HT1080 (cell line): ENCODE measurements at places on chromosomes 1 and 21. TPM values are rescaled to one million over a fixed set of nuclear protein-coding genes. Genes with fewer than 3 reads are reported as not detected.

- DNase-seq, result peak; percentile 71
Observed at GRCh38 chr1:29282924-29283803, 46.8 kb downstream of the PTPRU start.

TCEA3 gene
- 1.2 and 1.4 TPM in 2 replicates for total RNA-seq

DNA sequence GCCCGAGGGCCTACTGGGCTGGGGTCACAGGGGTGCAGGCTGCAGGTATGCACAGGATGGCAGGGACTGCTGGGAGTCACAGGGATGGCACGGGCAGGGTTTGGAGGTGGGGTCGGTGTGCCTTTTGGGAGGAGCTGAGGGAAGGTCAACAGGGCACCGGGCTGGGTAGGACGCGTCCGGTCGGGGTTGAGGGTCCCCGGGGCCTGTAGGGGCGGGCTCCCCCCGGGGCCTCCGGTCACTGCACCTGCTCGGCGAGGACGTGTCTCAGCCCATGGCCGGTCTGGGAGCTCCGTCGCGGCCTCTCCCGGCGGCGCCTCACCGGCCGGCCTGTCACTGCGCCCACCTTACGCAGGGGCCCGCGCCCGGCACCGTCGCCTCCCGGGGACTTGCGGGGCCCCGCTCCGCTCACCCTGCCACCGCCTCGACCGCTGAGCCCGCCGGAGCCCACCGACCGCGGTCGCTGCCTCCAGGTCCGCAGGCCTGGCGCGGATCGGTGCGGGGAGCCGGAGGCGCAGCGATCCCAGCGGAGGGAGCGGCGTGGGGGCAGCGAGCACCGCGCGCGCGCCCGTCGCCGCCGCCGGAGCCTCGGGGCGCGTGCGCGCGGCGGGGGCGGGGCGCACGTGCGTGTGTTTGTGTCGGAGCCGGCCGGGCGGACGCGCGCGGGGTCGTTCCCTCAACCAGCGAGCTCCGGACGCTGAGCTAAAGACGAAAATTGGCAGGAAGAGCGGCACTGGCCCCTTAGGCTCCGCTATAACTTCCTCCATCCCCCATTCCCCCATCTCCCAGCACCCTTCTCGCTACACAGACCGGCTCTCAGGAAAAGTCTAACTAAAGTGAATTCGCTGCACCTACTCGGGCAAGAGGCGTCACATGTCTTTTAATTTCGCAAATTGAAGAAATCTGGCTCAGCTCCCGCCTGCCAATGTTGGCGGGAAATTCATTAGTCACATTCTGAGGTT lies at the start of gene AMIGO1:
Gene AMIGO1 (minus strand): TSS at position 552 of the 959 bp plus-strand sequence. CDS start 815 bp downstream, outside the sequence.
- DNase-seq, result peak; percentile 37

TTC39A gene
- not detected in 2 replicates for total RNA-seq

CHI3L1 gene
- total RNA-seq, result 3.3 and 5.7 TPM in 2 replicates

GRCh38 chr21:31667639-31668038 lies 8.1 kb downstream of the SOD1 start:
- DNase-seq, result no peak

ZFYVE9 gene
- total RNA-seq, result 15.5 and 22.5 TPM in 2 replicates

- DNase-seq, result peak; percentile 84
Observed at GRCh38 chr1:203888807-203889251, 27.4 kb downstream of the SNRPE start.

GRCh38 chr21:25188677-25189079 lies 418.6 kb downstream of the MRPL39 start:
- no peak for DNase-seq

DNA sequence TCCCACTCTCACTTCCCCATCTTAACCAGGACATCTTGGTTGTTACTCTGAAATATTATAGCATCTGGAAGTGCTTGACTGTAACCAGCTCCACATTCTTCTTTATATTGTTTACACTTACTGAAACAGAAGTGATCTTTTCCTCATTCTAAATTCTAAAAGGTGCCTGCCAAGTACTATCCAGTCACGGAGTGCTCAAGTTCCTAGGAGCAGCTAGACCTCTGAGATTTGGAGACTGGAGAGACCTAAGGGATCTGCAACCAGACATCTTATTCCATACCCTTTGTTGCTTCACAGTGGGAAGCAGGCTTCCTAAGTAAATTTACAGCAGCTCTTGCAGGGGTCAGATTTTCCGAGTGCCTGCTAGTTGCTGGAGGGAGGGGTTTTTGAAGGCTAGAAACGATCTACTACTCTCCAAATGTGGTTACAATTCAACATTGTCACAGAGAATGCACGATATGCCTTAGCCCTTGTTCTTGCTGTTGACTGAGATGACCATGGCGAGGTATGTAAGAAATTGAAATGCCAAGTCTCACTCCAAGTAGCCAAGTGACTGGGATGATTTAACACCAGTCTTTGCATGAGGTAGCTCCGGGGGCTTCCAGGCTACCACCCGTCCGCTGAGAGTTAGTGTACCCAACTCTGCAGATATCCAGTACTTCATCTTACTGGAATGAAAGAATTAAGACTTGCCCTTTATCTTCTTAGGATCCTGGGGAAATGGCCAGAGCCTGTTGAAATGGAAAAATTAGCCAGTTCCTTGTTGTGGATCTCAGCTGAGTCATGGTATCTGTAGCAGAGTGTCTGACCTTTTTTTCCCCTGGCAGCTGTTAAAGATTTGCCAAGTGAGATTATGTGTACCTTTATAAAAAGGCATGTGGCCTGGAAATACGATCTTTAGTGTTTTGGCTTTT lies 150.8 kb downstream of the MAST2 start:
- DNase-seq, result peak; percentile 47

DNA sequence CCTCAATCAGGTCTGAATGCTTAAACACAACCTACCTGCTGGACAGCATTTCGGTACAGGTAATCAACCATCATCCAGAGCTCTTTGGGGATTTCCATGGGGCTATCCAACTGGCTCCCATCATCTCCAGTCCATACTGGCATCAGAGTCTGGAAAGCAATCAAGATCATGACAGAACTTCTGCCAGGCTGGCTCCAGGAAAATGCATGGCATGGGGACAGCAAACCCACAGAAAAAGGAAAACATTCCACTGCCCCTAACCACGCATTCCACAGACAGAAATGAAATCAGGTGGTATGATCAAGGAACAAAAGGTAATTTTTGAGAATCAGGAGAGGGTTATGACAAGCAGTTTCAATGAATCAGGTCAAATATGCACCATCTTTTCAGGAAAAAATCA lies 9.1 kb upstream of the MTF1 start:
- DNase-seq, result no peak

SNX7 gene
- 30.9 and 36.1 TPM in 2 replicates for total RNA-seq

IL20 gene
- total RNA-seq, result not detected in 2 replicates

DNA sequence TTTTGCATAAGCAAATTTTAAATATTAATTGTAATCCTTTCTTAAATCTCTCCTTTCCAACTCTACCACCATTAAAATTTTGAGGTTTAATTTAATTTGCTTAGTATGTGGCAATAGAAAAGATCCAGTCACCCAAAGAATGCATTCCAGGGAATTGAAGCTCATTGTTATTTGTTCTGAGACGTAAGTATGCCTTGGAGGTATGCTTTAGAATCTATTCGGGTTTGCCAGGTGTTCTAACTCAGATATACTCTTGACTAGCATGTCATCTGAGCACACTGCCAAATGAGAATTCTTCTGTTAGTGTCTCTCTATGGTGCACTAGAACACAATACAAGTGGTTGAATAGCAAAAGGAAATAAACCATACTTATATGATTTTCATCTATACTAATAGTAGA lies 813.6 kb upstream of the ADGRL2 start:
- no peak for DNase-seq

DNA sequence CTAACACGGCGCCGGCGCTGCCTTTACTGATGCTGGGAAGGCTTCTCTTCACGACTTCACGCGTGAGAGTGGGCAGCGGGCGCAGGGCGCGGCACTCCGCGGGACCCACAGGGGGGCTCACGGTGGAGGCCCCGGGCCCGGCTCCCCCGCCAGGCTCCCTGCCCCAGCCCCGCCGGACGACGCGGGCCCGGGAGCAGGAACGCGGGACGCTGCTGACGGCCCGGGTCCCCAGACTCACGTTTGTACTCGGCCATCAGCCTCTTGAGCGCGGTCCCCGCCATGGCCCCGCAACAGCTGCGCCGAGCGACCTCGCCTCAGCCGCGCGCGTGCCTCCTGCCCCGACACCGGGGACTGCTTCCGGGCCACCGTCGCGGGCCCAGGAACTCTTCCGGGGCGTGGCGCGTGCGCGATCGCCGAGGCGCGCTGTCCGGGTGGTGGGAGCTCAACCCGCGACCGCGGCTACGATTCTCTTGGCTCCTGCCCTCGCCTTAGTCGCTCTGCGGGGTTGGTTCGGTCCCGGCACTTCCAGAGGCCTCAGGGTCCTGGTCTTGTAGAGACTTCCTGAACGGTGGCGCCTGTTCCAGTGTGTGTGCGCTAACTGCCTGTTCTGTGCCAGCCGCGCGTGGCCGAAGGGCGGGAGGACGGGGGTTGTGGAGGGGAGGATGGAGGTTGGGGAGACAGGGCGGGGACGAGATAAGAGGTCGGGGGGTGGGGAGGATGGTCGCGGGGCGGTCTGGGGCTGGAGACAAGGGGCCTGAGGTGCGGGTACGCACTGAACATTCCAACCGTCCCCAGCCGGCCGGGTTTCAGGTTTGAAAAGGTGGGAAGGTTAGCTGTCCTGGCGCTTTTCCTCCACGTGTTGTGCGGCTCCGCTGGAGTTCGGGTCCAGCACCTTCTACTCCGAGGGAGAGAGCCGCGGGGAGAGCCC lies at the start of gene UBE2G2:
Gene UBE2G2 (minus strand): TSS at position 353 of the 928 bp plus-strand sequence. CDS start 72 bp downstream, at position 281.
- peak; percentile 74 for DNase-seq

DNA sequence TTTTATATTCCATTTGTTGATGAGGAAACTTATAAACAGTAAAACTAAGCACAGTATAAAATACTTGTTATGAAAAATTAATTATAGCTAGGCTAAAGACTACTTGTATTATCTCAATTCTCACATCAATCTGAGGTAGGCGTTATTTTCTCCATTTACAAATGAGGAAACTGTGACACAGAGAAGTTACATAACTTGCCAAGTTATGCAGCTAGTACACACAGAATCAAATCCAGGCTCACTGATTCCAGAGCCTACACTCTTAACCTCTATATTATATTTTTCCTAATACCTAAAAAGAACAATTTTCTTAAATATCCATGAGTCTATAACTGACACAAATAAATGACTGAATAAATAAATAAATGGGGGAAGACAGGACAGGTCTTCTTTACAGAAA lies 11.2 kb upstream of the VPS45 start:
- DNase-seq, result no peak

- DNase-seq, result peak; percentile 11
Observed at GRCh38 chr1:14778898-14779865, 180.7 kb downstream of the KAZN start.

DNA sequence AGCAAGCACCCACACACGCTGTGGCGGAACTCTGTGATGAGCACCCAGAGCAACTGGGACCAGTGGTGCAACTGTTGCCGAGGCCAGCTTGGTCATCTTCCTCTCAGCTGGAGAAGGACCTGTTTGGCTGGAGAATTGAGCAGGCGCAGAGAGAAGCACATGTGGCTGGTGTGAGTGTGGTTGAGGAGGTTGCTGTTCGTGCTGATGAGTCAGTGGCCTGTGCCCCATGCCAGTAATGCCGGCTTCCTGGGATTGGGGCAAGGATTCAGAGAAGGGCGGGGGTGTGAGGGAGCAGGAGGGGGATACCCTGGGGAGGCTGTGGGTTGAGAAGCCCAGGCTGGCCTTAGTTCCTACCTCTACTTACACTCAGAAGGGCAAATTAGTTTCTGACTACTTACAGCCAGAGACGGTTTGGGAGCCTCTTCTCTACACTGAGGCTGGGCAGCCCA lies 57.5 kb upstream of the EPS8L3 start:
- DNase-seq, result peak; percentile 96
